IMR-90 (cell line): ENCODE measurements at places on chromosomes 16 and 17. TPM values are rescaled to one million over a fixed set of nuclear protein-coding genes. Genes with fewer than 3 reads are reported as not detected.

The ZFHX3 gene
- total RNA-seq, result 1.4 and 2.2 TPM in 2 replicates

The ZNF385C gene
- not detected in 2 replicates for total RNA-seq

The CHAD gene
- not detected in 2 replicates for total RNA-seq

The UBB gene
- 3,383 and 4,283 TPM in 2 replicates for total RNA-seq

The RDM1 gene
- 0.18 TPM in 1 of 2 replicates, not detected in the other for total RNA-seq

The TMC5 gene
- total RNA-seq, result not detected in 2 replicates

The TP53TG3C gene
- not detected in 2 replicates for total RNA-seq

The ATP6V0C gene
- 8.4 and 8.6 TPM in 2 replicates for total RNA-seq

The KRT36 gene
- not detected in 2 replicates for total RNA-seq

The HES7 gene
- total RNA-seq, result not detected in 2 replicates

The FAM117A gene
- 0.56 and 0.72 TPM in 2 replicates for total RNA-seq

The PRAC1 gene
- not detected in 2 replicates for total RNA-seq

The SMIM5 gene
- not detected in 2 replicates for total RNA-seq

The ATP2A1 gene
- under 0.01 TPM in 1 of 2 replicates, not detected in the other for total RNA-seq

The ABCC6 gene
- total RNA-seq, result 0.36 and 0.56 TPM in 2 replicates

The TMED6 gene
- total RNA-seq, result not detected in 2 replicates

The MSLN gene
- total RNA-seq, result not detected in 2 replicates

The CCL8 gene
- total RNA-seq, result not detected in 2 replicates

The AOC2 gene
- 0.28 and 0.36 TPM in 2 replicates for total RNA-seq

The TNFAIP1 gene
- total RNA-seq, result 45.3 and 49.1 TPM in 2 replicates

The EXOSC6 gene
- 7.0 and 11.1 TPM in 2 replicates for total RNA-seq

The SLC5A2 gene
- total RNA-seq, result under 0.01 TPM in 1 of 2 replicates, not detected in the other

The GEMIN4 gene
- 13.9 and 16.5 TPM in 2 replicates for total RNA-seq

The CACNG3 gene
- not detected in 2 replicates for total RNA-seq

The PDIA2 gene
- total RNA-seq, result 0.28 TPM in 1 of 2 replicates, not detected in the other

The MYL11 gene
- total RNA-seq, result not detected in 2 replicates

The RAB37 gene
- total RNA-seq, result not detected in 2 replicates

The SLC16A11 gene
- not detected in 2 replicates for total RNA-seq

The NPIPB9 gene
- total RNA-seq, result 0.56 TPM in 1 of 2 replicates, not detected in the other

The KRTAP4-5 gene
- total RNA-seq, result not detected in 2 replicates

The TEKT1 gene
- total RNA-seq, result not detected in 2 replicates

The SSTR5 gene
- not detected in 2 replicates for total RNA-seq
